ENCODE measurements at places on chromosomes 11 and 22. TPM values are rescaled to one million over a fixed set of nuclear protein-coding genes. Genes with fewer than 3 reads are reported as not detected.
A peak's percentile ranks its signal among the peaks of the same experiment; 100 is the strongest.

Gene OR56A1
- total RNA-seq, result not detected

Gene C11orf91
- total RNA-seq, result not detected

- no peaks in the 10 kb centered on the region for H3K36me3 ChIP-seq
- DNase-seq, result no peak
Measured at GRCh38 chr11:23406131-23406819, 546.0 kb upstream of the CCDC179 start.

DNA sequence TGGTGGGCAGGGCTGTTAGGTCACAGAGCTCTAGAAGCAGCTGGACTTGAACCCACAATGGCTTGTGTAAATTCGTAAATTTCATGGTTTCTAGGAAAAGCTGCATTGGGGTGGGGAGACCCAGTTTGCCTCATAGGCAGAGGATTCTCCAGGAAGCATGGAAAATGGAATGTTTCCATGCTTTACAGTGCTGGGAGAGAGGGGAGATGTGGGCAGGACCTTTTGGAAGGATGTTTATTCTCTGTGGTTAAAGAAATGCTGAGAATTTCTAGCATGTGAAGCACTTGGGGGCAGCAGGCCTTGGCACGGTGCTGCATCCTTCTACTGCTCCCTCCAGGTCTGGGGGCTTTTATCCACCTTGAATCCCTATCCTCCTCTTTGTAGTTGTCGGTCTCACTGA is 46.3 kb downstream of the TRAF6 start:
- H3K27me3 ChIP-seq, result no peaks in the 10 kb centered on the region
- no peak overlapping the region for H3K4me3 ChIP-seq
- H3K27ac ChIP-seq, result no peak overlapping the region
- no peaks in the 10 kb centered on the region for H3K36me3 ChIP-seq
- no peak for DNase-seq
- no peaks in the 10 kb centered on the region for H3K4me1 ChIP-seq

- H3K4me1 ChIP-seq, result peaks cover 19% of the 10 kb centered on the region
- peak overlapping the region; percentile 93 for H3K27ac ChIP-seq
- H3K36me3 ChIP-seq, result no peaks in the 10 kb centered on the region
- H3K27me3 ChIP-seq, result no peaks in the 10 kb centered on the region
Measured at GRCh38 chr22:20022231-20022977, 1.5 kb downstream of the TANGO2 start.

- H3K36me3 ChIP-seq, result no peaks in the 10 kb centered on the region
- no peak overlapping the region for H3K27ac ChIP-seq
- H3K4me1 ChIP-seq, result peaks cover 10% of the 10 kb centered on the region
- no peaks in the 10 kb centered on the region for H3K27me3 ChIP-seq
Measured at GRCh38 chr11:96149743-96150555, 193.0 kb downstream of the MAML2 start.

DNA sequence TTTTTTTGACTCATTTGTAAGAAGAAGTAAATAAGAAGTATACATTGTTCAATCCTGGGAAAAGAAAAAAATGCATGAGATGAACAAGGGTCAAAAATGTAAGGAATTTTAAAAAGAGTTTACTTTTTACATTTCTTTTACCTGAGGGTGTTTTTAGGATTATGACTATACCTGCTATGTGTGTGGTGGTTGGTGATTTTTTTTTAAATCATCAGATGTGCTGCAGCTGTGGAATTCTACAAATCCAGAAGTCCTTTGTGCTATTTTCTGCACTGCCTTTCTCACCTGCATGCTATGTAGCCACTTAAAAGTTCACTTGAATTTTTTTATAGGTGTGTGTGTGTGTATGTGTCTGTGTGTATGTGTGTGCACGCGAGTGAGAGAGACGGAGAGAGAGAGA is 185.3 kb downstream of the FAT3 start:
- H3K4me1 ChIP-seq, result no peaks in the 10 kb centered on the region
- H3K4me3 ChIP-seq, result no peak overlapping the region
- H3K27ac ChIP-seq, result no peak overlapping the region
- H3K27me3 ChIP-seq, result no peaks in the 10 kb centered on the region
- DNase-seq, result no peak

GRCh38 chr22:17792299-17792698 is 18.0 kb upstream of the BID start:
- no peak overlapping the region for H3K4me3 ChIP-seq
- no peaks in the 10 kb centered on the region for H3K4me1 ChIP-seq
- no peak for DNase-seq
- H3K36me3 ChIP-seq, result no peaks in the 10 kb centered on the region

All from tibial nerve (tissue), 4 donors.